ENCODE measurements at places on chromosomes 12 and 14.

GRCh38 chr14:95460647-95461478 lies 55.6 kb downstream of the SYNE3 start:
- DNase-seq = no peak

GRCh38 chr12:123120452-123121166 lies 30.3 kb downstream of the PITPNM2 start:
- no peak for DNase-seq

GRCh38 chr12:132886529-132887477 lies 602 bp downstream of the CHFR start:
- DNase-seq = no peak

GRCh38 chr12:6641131-6641530 lies 5.4 kb upstream of the LPAR5 start:
- no peak for DNase-seq

- DNase-seq = no peak
Observed at GRCh38 chr12:122505419-122506051, 4.8 kb upstream of the ZCCHC8 start.

- DNase-seq = no peak
Observed at GRCh38 chr14:73807457-73807856, 44.2 kb upstream of the PTGR2 start.

GRCh38 chr12:106039242-106039641 lies 99.5 kb downstream of the NUAK1 start:
- DNase-seq = no peak

DNA sequence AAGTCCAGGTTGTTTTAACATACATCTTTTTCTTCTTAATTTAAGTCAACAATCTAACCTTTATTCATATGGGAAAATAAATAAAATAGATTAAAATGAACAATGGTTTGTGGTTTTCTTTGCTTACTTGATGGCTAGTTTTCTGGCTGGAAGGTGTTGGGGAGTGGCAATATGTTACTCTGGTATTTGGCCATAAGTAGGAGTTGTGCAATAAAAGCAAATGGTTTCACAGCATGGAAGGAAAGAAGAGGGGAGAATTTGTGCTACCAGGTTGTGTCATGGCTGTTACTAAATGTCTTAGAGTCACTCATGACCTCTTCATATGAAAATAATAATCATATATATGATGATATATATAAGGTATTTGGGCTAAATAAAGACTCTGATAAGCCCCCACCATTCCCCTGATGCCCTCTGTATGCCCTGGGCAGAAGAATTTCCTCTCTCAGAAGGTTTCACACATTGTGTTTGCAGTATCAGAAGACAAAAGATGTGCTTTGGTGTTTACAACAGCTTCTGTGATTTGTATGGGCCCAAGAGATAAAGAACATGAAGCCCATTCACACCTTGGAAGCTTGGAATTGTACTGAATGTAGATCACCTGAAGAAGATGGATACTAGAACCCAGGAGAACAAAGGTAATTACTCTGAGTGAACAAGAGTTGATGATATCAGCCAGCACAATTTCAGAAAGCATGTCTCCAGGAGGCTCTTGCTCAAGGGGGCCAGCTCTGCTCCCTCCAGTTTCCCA lies 160.9 kb downstream of the ALG10B start:
- DNase-seq = no peak

GRCh38 chr12:8828257-8829124 lies 6.1 kb downstream of the A2ML1 start:
- no peak for DNase-seq

DNA sequence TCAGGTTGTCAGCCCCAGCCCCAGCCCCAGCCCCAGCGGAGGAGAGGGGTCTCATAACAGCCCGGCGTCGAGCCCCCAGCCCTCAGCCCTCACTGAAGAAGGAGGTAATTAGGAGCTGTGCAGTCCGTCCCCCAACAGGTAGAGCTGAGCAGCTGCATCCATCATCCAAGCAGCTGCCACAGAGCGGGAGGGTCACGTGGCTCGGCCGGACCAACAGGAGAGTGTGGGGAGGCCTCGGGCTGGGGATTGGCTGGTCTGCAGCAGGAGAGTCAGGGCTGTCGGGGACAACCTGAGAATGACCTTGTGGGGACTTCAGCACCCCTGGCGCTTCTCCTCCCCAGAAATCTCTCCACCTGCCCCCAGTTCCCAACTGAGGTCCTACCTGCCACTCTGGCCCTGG lies 29.6 kb downstream of the SMUG1 start:
- no peak for DNase-seq

GRCh38 chr12:25495331-25496097 lies 57.6 kb downstream of the LMNTD1 start:
- DNase-seq = no peak

- DNase-seq = no peak
Observed at GRCh38 chr14:62654641-62655040, 390.6 kb downstream of the KCNH5 start.

DNA sequence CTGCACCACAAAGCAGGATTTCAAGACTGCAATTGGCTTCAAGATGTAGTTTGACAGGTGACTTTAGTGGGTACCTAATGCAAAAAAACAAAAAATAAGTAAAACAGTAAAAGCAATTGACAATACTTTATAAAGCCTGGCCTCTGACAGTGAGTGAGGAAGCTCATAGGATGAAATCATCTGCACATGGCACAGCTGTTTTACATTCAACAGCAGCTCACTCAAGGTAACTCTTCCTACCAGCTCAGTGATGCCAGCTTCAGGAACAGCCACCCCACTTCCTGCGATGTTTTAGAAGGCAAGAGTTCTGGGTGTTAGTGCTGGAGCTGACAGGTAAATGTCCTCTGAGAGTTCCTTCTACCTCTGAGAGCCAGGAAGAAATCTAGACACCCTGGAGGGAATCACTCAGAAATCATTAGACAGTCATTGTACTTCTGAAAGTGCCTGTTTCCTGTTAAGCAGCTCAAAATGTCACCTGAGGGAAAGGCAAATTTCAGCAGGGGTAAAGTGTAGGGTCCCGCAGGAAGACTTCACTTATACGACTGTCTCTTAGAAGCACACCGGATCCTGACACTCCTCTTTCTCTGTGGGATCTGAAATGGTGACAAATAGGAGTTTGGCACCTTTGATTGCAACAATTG lies 99.9 kb downstream of the FOXN3 start:
- no peak for DNase-seq

DNA sequence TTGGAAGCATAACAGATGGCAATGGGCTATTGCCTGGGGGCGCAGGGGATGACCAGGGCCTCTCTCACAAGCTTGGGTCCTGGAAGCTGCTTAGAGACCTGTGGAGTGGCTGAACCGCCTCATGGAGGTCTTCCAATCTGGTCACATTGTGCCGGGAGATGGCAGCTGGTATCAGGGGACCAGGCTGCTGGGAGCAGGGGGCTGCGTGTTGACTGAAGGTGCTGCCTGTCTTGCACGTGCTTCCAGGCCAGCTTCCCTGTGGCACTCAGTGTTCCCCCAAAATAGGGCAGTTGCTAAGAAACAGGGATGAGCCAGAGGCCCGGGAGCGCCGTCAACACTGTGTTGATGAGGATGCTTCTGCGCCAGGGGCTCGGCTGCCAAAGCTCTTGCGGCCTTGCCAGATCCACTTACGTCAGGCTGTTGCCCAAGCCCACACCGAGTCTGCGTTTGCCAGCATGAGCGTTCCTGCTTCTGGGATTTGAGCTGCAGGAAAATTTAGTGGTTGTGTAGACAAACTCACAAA lies 39.8 kb downstream of the ELK3 start:
- DNase-seq = peak; percentile 56

DNA sequence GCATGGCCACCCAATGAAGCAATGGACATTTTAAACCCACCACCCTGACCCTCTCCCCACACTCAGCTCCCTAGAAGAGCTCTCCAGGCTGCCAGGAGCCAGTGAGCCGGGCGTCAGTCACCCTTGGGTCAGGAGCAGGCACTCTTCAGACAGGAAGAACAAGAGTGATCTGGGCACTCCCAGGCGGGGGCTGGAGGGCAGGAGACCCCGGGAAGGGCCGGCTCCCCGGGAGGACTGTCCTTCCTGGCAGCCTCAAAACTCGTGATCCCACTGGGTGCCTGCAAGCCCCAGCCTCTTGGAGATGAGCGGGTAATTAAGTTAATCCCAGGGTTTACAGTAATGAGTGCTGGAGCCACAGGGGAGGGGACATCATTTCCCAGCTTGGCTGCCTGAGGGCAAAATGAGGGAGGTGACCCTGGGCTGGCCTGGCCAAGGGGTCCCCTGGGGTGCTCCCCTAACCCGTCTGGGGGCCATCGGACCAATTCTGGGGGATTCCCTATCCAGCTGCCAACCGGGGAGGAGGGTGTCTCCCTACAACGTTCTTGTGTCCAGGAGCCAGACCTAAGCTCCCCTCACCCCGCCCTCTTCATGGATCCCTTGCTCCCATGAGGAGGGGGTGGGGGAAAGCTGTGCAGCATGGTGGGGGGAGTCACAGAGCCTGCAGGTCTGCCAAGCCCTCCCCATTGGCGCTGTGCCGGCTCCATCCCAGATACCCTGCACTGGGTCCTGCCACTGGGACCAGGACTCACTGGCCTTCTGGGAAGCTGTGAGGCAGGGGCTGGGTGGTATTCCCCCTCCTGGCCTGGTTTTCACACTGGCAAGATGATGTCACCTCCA lies 59.2 kb downstream of the CCNK start:
- DNase-seq = no peak

DNA sequence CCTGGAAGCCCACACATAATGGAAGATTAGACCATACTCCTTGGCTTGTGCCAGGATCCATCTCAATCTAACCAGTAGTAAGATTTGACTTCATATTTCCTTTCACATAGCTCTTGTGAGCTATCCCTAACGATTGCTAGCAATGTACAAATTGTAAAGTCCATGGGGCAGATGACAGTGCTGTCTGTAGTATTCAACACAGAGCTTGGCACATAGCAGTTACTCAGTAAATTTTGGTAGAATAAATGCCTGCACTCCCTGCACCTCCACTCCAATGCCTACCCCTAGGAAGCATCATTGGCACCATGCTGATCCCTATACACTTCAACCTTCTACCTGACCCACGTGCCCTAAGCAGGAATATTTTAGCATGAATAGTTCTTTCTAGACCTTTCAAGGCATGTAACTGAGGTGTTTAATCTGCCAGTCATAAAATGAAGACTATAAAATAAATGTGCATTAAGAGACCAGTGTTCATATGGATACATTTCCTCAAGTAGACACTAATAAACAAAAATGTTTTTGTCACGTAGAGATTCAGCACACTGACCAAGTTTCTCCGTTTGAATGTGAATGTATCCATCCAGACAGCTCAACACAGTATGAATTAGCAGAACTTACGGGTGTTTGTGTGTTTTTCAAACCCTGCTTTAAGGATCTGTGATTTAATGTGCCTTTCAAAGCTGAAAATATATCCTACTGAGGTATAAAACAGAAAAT lies 98.8 kb downstream of the BMP4 start:
- no peak for DNase-seq

GRCh38 chr14:31479027-31479426 lies 8.8 kb downstream of the GPR33 start:
- DNase-seq = no peak

DNA sequence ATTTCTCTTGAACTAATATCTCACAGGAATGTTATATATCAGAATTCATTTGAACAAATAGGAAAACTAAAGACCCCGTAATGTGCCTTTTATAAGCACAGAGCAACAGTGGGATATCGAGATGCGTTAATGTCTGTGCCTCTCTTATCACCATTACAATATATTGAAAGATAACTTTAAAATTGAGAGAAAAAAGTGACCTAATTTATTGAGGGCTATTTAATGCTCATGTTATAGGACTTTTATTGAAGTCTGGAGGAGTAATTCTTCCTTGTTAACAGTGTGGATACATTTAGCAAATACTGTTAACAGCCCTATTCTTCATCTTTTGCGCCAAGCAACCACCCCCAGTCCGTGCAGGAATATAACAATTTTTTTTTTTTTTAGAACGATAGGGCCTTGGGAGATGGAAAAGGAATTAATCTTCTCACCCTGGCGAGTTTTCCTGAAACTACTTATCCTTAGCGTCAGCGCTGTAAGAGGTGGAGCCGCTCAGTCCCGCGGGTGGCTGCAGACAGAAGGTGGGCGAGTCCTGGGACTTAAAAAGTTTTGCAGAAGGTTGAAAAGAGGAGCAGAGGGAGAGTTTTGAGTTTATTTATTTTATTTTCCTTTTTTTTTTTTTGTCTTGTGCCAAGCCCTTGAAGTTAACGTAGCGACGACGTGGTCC lies 11.0 kb downstream of the FOXG1 start:
- no peak for DNase-seq

DNA sequence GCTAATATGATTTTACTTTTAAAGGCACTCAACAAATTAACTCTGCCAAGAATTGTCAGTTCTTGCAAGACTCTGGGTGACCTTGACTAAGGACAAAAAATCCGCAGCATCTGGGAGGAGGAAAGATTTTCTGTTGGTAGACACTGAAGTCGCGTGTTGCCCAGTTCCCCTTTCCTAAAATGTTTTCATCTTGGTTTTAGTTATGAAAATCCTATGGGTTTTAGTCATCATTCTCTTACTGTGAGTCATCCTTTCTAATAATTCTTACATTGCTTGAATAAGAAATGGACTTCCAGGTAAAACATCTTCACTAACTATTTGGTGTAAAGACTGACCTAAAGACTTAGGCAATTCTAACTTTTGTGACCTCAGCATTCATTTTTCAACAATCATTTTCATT lies 9.1 kb downstream of the GSG1 start:
- no peak for DNase-seq

DNA sequence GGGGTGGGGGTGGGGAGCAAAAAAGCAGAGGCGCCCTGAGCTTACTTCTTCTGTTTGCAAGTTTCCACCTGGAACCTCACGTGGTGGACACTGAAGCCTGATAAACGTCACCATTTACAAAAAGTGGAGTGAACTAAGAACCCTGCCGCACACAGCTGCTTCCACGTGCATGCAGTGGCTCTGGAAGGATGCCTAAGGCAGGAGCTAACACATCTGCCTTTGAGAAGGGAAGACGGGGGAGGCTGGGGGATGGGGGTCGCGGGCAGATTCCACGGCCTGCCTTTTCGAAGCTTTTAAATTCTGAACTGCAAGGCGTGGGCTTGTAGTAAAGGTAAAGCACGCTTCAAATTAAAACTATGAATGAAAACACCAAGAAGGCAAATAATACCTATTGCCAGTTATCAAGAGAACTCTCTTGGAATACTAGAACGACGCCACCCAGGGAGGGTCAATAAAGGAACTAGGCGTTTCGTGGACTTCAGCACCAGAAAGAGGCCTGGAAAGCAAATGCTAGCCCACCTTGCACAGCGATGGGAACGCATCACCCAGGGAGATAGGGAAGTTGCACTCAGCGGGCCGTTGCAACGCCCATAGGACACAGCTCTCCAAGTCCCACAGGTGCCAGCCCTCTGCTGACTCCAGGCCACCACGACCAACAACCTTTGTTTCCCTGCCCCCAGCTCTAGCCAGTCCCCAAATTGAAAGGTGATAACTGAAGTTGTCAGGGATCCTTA lies 61.8 kb downstream of the TESC start:
- DNase-seq = no peak

- DNase-seq = no peak
Observed at GRCh38 chr14:93688239-93688666, 100.0 kb downstream of the PRIMA1 start.

All from GOT3 (cell line).